ENCODE measurements at places on chromosomes 1 and 21. TPM values are rescaled to one million over a fixed set of nuclear protein-coding genes. Genes with fewer than 3 reads are reported as not detected.

DNA sequence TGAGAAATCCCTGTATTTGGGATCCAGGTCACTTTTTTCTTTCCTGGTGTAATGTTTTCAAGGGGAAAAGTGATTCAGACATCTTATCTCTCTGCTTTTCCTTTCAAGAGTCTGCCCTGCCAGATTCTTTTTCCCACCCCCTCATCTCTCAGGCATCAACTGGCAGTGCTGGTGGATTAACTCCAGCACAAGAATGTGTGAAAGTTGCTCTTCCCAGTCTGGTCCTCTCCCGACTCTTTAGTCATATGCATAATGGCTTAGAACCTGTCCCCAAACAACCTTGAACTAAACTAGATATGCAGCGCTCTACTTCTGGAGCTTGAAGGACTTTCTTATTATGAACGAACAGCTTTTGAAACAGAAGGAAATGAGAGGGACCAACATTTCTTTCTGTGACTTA, 88.5 kb downstream of the SLC44A5 start:
- no peaks in the 10 kb centered on the region for H3K4me1 ChIP-seq
- H3K36me3 ChIP-seq, result no peaks in the 10 kb centered on the region
- no peak overlapping the region for H3K4me3 ChIP-seq
- H3K27me3 ChIP-seq, result no peaks in the 10 kb centered on the region
- no peak for DNase-seq

GRCh38 chr1:222865718-222866117, 50.9 kb downstream of the DISP1 start:
- H3K27ac ChIP-seq, result no peak overlapping the region
- DNase-seq, result no peak
- no peaks in the 10 kb centered on the region for H3K4me1 ChIP-seq

DNA sequence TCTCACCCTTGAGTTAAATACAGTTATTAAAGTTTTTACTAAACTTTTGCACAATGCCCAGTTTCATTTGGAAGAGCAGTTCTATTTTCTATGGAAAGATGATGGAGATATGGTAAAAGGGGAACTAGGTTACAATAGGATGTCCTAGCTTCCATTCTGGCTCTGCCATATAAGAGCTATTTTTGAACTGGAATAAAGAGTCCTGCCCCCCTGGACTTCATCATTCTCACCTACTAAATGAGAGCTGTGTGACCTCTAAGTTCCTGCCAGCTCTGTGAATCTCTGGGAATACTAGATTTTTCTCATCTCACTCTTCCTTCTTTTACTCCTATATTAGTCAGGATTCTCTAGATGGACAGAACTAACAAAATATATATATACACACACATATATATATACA, 106.3 kb downstream of the PRRX1 start:
- H3K27me3 ChIP-seq, result no peaks in the 10 kb centered on the region
- no peak for DNase-seq
- H3K4me1 ChIP-seq, result no peaks in the 10 kb centered on the region
- H3K36me3 ChIP-seq, result no peaks in the 10 kb centered on the region
- H3K4me3 ChIP-seq, result no peak overlapping the region

FMO5 gene
- total RNA-seq, result 5.8 TPM

CENPS gene
- 4.1 TPM for total RNA-seq

ANGPTL1 gene
- total RNA-seq, result not detected

Measured in natural killer cell (primary cell).